Immature natural killer cell (primary cell): ENCODE measurements at places on chromosomes 2 and 18. TPM values are rescaled to one million over a fixed set of nuclear protein-coding genes. Genes with fewer than 3 reads are reported as not detected.

DNA sequence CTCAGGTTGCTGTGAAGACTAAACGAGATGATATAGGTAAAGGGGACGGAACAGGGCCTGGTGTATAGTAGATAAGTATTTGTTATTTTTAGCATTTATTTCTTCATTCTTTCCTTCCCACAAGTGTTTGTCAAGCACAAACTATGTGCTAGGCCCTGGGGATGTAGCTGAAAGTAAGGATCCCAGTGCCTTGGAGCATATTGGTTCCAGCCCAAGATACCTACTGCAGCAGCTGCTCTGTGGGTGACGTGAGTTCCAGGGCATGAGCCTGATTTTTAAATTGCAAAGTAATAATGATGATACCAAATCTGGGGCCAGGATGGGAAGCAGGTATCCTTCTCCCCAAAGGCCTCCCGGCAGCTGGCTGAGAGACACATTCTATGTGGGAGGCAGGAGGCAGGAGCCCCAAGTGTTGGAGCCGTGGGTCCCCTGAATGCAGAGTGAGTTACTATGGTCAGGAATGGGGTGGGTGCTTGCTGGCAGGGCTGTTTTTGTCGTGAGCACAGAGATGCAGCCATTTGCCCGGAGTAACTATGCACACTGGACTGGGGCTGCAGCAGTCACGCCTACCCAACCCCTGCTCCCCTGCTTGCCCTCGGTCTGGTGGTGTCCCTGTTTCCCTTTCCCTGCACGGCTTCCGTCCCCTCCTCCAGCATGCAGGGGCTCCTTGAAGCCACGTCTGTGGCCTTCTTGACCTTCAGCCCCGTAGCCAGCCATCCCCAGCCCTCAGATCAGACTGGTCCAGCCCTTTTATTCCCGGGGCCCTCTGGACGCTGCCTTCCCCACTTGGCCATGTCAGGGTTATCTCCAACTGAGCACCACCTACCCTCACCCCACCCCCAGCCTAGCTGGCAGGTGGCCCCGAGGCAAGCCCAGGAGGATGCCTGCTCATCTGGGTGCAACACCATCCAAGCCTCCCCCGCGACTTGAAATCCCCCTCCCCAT, 52.4 kb downstream of the INHBB start:
- no peak overlapping the region for H3K4me3 ChIP-seq
- peaks cover 2% of the 10 kb centered on the region for H3K4me1 ChIP-seq
- no peak overlapping the region for H3K27ac ChIP-seq
- peaks cover 5% of the 10 kb centered on the region for H3K27me3 ChIP-seq
- DNase-seq = no peak

Gene KANSL1L
- polyA plus RNA-seq = 1.0 TPM

GRCh38 chr2:181779288-181780021, 99.1 kb upstream of the NEUROD1 start:
- no peaks in the 10 kb centered on the region for H3K36me3 ChIP-seq
- H3K27me3 ChIP-seq = no peaks in the 10 kb centered on the region
- peak; percentile 6 for DNase-seq
- peaks cover 7% of the 10 kb centered on the region for H3K4me1 ChIP-seq
- peak overlapping the region; percentile 15 for H3K27ac ChIP-seq
- H3K4me3 ChIP-seq = no peak overlapping the region

Gene FBLN7
- polyA plus RNA-seq = not detected

GRCh38 chr2:20421988-20422370, 24.9 kb upstream of the RHOB start:
- H3K4me1 ChIP-seq = peaks cover 49% of the 10 kb centered on the region
- H3K27me3 ChIP-seq = peaks cover 3% of the 10 kb centered on the region
- no peak overlapping the region for H3K4me3 ChIP-seq
- no peaks in the 10 kb centered on the region for H3K36me3 ChIP-seq

DNA sequence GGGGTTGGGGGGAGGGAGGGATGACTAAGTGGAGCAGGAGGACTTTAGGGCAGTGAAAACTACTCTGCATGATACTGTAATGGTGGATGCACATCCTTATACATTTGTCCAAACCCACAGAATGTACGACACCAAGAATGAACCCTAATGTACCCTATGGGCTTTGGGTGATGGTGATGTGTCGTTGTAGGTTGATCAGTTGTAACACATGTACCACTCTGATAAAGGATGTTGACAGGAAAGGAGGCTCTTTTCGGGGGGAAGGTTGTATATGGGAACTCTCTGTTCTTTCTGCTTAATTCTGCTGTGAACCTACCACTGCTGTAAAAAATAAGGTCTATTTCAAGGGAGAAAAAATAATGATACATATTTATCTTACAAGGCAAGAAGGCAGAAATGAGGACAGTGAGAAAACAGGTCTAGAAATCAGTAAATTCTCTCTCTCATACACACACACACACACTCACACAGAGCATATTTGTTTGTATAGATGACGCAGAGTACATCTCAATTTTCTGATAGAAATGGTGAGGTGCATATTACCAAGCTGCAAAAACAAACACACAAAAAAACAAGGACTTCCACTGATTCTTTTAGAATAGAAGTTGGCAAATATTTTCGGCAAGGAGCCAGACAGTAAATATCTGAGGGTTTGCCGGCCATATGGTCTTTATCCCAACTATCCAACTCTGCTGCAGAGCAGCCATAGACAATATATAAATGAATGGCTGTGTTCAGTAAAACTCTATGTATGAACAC, 20.2 kb downstream of the FAM124B start:
- no peaks in the 10 kb centered on the region for H3K27me3 ChIP-seq
- H3K27ac ChIP-seq = no peak overlapping the region
- no peak overlapping the region for H3K4me3 ChIP-seq
- H3K4me1 ChIP-seq = no peaks in the 10 kb centered on the region
- DNase-seq = no peak
- H3K36me3 ChIP-seq = peaks cover 8% of the 10 kb centered on the region

GRCh38 chr2:29000481-29000880, 19.4 kb downstream of the TOGARAM2 start:
- no peaks in the 10 kb centered on the region for H3K36me3 ChIP-seq
- peaks cover 36% of the 10 kb centered on the region for H3K4me1 ChIP-seq
- H3K4me3 ChIP-seq = peak overlapping the region; percentile 83
- H3K27me3 ChIP-seq = peaks cover 6% of the 10 kb centered on the region
- DNase-seq = peak; percentile 76

Gene SEPTIN10
- polyA plus RNA-seq = not detected

DNA sequence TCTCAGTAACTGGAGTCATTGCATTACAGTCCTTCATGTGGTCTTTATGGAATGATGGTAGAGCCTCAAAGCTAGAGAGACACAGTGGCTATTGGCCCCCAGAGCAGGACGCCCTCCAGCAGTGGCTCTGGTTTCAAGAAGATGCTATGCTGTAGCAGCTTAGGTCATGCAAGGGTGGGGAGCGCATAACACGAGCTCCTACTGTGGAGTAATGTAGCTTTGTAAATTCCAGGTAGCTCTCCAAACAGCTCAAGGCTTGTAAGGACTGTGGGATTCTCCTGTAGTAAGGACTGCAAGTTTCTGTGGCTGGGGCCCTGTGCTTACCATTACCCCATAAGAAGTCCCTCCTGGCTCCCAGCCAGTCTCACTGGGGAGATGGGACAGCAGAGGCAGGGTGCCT, 15.6 kb downstream of the APLF start:
- no peak for DNase-seq
- no peaks in the 10 kb centered on the region for H3K27me3 ChIP-seq
- no peak overlapping the region for H3K4me3 ChIP-seq
- no peak overlapping the region for H3K27ac ChIP-seq
- H3K36me3 ChIP-seq = no peaks in the 10 kb centered on the region

DNA sequence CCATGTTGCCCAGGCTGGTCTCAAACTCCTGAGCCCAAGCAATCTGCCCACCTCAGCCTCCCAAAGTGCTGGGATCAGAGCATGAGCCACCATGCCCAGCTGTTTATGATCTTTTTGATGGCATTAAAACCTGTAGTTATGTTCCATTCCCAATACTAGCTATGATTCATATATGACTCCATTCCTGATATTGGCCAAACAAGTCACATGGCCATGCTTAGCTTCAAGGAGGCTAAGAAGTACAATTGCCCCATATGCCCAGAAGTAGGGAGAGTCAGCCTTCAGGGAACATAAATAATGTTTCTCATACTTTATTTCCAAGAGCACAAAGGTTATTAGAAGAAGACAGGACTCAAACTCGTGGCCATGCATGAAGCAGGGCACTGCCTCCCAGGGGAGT, 132.4 kb upstream of the RAB6C start:
- no peak overlapping the region for H3K27ac ChIP-seq
- H3K36me3 ChIP-seq = no peaks in the 10 kb centered on the region
- no peak overlapping the region for H3K4me3 ChIP-seq
- H3K4me1 ChIP-seq = no peaks in the 10 kb centered on the region

Gene ANKAR
- polyA plus RNA-seq = 5.7 TPM

DNA sequence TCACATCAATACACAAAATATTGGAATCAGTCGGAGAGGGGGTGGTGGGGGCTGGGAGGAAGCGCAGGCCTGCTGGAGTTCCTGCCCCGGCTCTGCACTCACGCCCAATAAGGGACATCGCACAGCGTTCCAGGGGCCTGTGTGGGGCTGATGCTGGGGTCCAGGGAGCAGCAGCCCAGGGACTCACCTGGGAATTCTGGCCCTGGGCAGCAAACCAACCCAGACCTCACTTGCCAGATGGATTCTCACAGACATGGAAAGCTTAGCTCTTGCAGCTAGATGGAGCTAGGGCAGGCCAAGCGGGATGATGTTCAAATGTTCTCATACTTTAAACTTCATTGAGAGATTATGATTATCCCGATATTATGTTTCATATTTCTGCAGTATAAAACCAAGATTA, 266.6 kb upstream of the TANK start:
- H3K4me1 ChIP-seq = no peaks in the 10 kb centered on the region
- no peak overlapping the region for H3K4me3 ChIP-seq
- peaks cover 4% of the 10 kb centered on the region for H3K27me3 ChIP-seq

GRCh38 chr2:159411460-159411859, 125.0 kb upstream of the WDSUB1 start:
- peaks cover 28% of the 10 kb centered on the region for H3K36me3 ChIP-seq
- H3K27me3 ChIP-seq = no peaks in the 10 kb centered on the region
- H3K4me1 ChIP-seq = no peaks in the 10 kb centered on the region
- H3K4me3 ChIP-seq = no peak overlapping the region
- no peak overlapping the region for H3K27ac ChIP-seq

Gene MBP
- 297 TPM for polyA plus RNA-seq

DNA sequence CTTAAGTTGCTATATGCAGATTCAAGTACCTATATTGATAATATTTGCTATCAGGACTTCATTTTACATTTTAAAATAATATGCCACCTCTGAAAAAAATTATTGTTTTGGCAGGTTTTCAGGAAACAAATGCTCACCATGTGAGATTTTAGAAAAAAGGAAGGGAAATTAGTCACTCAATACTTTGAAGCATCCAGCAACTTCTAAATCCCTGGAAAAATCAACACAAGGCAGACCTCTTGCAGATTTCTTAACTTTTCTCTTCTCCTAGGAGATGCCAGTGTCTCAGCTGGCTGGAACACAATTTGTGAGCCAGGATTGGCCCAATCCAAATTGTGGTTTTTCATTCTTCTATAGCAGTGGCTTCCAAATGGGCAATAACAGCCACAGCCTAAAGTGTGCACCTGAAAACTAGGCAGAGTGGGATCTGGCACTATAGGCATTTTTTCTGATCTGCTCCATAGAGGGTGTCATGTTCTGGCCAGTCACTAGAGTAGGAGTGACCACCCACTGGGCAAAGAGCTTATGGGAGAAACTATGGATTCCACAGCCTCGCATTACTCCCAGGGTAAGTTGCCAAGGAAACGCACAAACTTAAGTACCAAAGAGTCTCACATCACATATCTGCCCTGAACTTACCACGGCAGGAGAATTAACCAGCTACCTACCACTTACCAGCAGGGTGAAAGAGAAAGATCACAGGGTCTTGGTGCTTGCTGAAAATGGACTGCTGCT, 28.1 kb upstream of the THOC1 start:
- H3K4me3 ChIP-seq = no peak overlapping the region
- H3K4me1 ChIP-seq = no peaks in the 10 kb centered on the region
- no peaks in the 10 kb centered on the region for H3K36me3 ChIP-seq
- H3K27ac ChIP-seq = no peak overlapping the region
- DNase-seq = no peak
